ENCODE measurements at places on chromosomes 5 and 9. TPM values are rescaled to one million over a fixed set of nuclear protein-coding genes. Genes with fewer than 3 reads are reported as not detected.

BARX1 gene
- 2.9 TPM for total RNA-seq

CTNND2 gene
- total RNA-seq: not detected

RPL37 gene
- 1,702 TPM for total RNA-seq

LRRC14B gene
- not detected for total RNA-seq

PCDHGA6 gene
- 0.08 TPM for total RNA-seq

TPPP gene
- 0.08 TPM for total RNA-seq

FBXL7 gene
- total RNA-seq: not detected

DIRAS2 gene
- total RNA-seq: not detected

GFM2 gene
- total RNA-seq: 31.2 TPM

RNF180 gene
- total RNA-seq: not detected

SH3GL2 gene
- total RNA-seq: not detected

SLC1A1 gene
- total RNA-seq: 0.23 TPM

All from activated naive CD8-positive, alpha-beta T cell treated with anti-CD3 and anti-CD28 coated beads for 36 hours (primary cell).